Naive B cell (primary cell): ENCODE measurements at places on chromosomes 5 and 9. TPM values are rescaled to one million over a fixed set of nuclear protein-coding genes. Genes with fewer than 3 reads are reported as not detected.

The SLIT3 gene
- polyA plus RNA-seq, result not detected

The ROPN1L gene
- polyA plus RNA-seq, result not detected

The SH3GL2 gene
- not detected for polyA plus RNA-seq

The ANKRD34B gene
- polyA plus RNA-seq, result not detected

The PCDHB7 gene
- not detected for polyA plus RNA-seq

The VCP gene
- 122 TPM for polyA plus RNA-seq

- peaks cover 7% of the 10 kb centered on the region for H3K4me1 ChIP-seq
- H3K36me3 ChIP-seq, result no peaks in the 10 kb centered on the region
- peaks cover 3% of the 10 kb centered on the region for H3K27me3 ChIP-seq
- no peak overlapping the region for H3K27ac ChIP-seq
- no peak overlapping the region for H3K4me3 ChIP-seq
Measured at GRCh38 chr5:71996789-71997188, 110.5 kb upstream of the MAP1B start.

GRCh38 chr5:130068101-130068500 lies 163.8 kb downstream of the CHSY3 start:
- no peaks in the 10 kb centered on the region for H3K27me3 ChIP-seq
- no peaks in the 10 kb centered on the region for H3K4me1 ChIP-seq
- no peak overlapping the region for H3K4me3 ChIP-seq
- H3K36me3 ChIP-seq, result no peaks in the 10 kb centered on the region

DNA sequence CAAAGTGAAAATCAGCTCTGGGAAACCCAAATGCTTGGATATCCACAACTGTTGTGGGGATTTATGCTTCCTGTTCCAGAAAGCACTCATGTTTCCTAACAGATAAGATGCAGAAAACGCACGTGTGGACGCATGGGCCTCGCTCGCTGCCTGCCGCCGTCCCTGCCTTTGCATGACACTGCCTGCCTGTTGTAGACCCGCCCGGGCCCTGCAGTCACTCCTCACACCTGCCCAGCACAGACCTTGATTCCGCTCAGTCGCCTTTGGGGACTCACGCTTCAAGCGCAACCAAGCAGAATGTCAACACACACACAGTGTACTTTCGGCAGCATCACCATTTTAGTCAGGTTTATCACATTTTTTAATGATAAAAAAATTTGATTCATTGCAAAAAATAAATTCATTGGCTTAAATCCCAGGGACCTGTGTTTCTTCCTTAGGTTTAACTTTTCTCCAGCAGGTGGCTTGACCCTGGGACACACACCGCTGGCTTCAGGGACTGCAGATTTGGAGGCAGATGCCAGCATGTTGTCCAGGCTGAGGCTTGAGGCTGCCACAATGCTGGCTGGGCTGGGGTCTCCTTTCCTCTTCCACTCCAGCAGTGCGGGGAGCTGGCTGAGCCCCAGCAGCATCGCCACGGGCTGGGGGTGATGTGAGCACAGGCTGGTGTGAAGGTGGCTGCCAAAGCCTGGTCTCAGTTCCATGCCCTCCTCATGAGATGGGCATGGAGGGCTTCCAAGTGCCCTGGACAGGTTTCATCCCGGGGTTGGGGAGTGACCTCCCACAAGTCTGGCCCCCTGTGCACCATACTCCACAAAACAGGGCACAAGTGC lies 416.9 kb upstream of the IRX4 start:
- no peak overlapping the region for H3K4me3 ChIP-seq
- H3K27me3 ChIP-seq, result peaks cover 11% of the 10 kb centered on the region
- no peaks in the 10 kb centered on the region for H3K36me3 ChIP-seq
- no peaks in the 10 kb centered on the region for H3K4me1 ChIP-seq

DNA sequence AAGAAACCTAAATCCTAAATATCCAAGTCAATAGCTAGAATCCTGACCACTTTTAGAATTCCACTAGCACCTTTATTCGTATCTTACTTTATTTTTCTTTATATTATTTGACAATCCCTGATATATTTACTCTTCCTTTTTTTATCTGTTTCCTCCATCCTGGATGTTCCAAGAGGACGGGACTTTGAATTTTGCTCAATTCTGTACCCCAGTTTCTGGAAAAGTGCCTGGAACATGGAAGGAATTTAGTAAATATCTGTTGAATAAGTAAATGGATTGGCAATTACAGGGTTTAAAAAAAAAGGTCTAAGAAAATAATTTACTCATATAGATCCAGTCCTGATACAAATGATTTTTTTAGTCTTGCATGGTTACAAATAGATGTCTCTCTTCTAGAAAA lies 1.2 kb upstream of the NIPSNAP3A start:
- H3K27me3 ChIP-seq, result no peaks in the 10 kb centered on the region
- H3K27ac ChIP-seq, result peak overlapping the region; percentile 53
- peaks cover 27% of the 10 kb centered on the region for H3K4me1 ChIP-seq
- H3K4me3 ChIP-seq, result peak overlapping the region; percentile 95
- DNase-seq, result no peak

DNA sequence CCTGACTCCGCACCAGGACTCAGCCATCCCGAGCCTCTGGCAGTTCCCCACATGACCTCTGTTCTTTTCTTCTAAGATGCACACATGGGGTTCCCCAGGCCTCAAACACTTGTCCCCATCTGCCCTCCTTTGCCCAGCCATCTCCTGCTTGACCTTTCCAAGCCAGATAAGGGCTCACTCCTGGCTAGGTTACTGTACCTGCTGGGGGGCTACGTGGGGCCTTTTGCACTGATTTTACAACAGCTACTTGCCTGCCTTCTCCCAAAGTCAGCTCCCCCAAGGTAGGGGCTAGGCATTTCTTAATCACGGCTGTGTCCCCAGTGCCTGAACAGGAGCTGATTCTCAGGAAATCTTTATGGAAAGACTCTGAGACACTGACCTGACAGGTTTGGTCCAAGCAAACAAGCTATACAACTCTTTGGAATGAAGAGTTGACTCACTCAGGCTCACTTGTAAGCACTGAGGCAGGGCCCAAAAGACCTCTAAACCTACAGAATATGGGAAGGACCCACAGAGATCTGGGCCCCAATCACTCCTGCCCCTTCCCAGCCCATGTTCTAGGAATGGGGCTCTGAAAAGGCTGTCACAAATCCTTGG lies 2.5 kb downstream of the MACROH2A1 start:
- peaks cover 9% of the 10 kb centered on the region for H3K36me3 ChIP-seq
- DNase-seq, result no peak
- peaks cover 51% of the 10 kb centered on the region for H3K4me1 ChIP-seq
- no peaks in the 10 kb centered on the region for H3K27me3 ChIP-seq

- H3K27ac ChIP-seq, result peak overlapping the region; percentile 93
- H3K4me3 ChIP-seq, result no peak overlapping the region
- H3K27me3 ChIP-seq, result no peaks in the 10 kb centered on the region
- H3K36me3 ChIP-seq, result peaks cover 6% of the 10 kb centered on the region
- H3K4me1 ChIP-seq, result peaks cover 18% of the 10 kb centered on the region
- DNase-seq, result no peak
Measured at GRCh38 chr5:139065306-139065705, 132.9 kb downstream of the SIL1 start.

DNA sequence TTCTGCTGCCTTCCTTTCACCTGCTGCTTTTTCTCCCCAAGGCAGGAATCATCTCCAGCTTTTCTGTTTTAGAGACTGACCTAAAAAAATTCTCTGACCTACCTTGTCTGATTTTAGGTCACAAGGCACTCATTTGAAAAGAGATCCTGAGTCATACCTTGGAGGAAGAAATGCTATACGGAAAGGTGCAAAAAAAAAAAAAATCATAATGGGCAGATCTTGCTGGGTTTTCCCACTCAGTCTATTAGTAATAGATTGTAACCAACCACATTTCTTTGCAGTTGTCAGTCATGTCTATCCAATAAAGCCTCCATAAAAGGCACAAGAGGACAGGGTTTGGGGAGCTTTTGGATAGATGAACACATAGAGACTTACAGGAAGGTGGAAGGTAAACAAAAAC lies 70.0 kb downstream of the MTREX start:
- no peaks in the 10 kb centered on the region for H3K4me1 ChIP-seq
- H3K36me3 ChIP-seq, result peaks cover 52% of the 10 kb centered on the region
- no peak overlapping the region for H3K4me3 ChIP-seq
- DNase-seq, result no peak
- H3K27ac ChIP-seq, result no peak overlapping the region

GRCh38 chr5:67963789-67964519 lies 251.6 kb upstream of the PIK3R1 start:
- H3K27me3 ChIP-seq, result peaks cover 4% of the 10 kb centered on the region
- no peak overlapping the region for H3K4me3 ChIP-seq
- H3K36me3 ChIP-seq, result no peaks in the 10 kb centered on the region
- no peak overlapping the region for H3K27ac ChIP-seq
- H3K4me1 ChIP-seq, result no peaks in the 10 kb centered on the region
- no peak for DNase-seq

DNA sequence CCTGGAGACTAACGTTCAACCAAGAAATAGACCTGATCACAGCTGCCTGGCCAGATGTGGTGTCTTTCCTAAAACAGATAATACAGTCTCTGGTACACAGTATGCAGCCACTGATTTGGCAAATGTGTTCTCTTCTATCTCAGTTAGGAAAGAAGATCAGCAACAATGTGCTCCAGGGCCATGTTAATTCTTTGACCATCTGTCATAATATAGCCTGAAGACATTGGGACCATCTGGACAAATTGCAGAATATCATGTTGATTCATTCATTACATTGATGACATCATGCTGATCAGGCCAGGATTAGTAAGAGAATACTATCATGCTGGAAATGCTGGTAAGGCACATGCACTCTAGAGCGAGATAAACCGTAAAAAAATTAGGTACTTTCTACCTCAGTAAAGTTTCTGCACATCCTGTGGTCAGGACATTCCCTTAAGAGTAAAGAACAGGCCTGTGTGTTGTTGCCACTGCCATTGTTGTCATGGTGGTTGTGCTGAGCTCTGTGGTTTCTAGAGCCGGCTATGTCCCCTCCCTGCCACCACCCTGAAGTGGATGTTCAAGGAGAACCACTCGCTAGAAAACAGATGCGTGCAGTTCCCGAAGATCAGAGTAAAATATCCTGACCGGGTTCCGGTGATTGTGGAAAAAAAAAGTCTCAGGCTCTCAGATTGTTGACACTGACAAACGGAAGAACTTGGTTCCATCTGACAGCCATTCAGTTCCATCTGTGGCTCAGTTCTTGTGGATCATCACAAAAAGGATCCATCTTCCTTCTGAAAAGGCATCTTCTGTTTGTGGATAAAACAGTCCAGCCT lies 6.4 kb upstream of the JMY start:
- no peak overlapping the region for H3K4me3 ChIP-seq
- no peak for DNase-seq
- no peaks in the 10 kb centered on the region for H3K27me3 ChIP-seq
- H3K36me3 ChIP-seq, result no peaks in the 10 kb centered on the region

DNA sequence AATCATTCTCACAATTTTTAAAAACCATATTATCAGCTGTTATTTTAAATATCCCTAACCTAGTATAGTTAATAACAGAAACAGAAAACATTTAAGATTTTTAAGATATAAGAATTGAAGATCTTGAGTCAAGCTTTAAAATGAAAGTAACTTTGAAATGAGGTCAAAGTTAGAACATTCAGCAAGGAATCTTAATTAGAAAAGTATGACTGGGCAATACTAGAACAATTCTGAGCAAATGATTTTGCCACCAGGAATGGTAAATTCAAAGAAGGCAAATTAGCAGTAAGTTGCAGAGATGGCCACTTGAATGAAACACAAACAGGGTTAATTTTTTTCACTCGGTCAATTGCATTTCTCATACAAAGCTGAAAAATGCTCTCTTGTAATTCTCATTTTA lies 117.9 kb downstream of the NXNL2 start:
- peaks cover 15% of the 10 kb centered on the region for H3K27me3 ChIP-seq
- no peaks in the 10 kb centered on the region for H3K36me3 ChIP-seq
- no peak overlapping the region for H3K4me3 ChIP-seq
- no peaks in the 10 kb centered on the region for H3K4me1 ChIP-seq
- no peak for DNase-seq

DNA sequence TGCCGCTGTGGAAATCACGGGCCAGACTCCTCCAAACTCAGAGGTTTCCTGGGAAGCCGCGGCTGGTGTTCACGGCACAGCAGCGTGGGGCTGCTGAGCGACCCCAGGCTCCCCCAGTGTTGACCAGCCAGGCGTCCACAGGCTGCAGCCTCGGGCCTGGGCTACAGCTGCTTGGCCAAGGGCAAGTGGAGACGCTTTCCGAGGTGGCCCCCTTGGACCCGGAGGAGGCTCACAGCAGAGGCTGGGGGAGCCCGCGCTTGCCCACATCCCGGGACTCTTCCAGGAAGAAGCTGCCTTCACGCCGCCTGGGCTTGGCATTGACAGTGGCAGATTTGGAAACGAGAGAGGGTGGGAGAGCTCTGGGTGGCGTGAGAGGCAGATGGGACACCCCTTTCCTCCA lies 53.1 kb upstream of the FCN2 start:
- no peaks in the 10 kb centered on the region for H3K27me3 ChIP-seq
- H3K36me3 ChIP-seq, result no peaks in the 10 kb centered on the region
- H3K4me3 ChIP-seq, result no peak overlapping the region

- no peaks in the 10 kb centered on the region for H3K4me1 ChIP-seq
- H3K27ac ChIP-seq, result no peak overlapping the region
- no peak for DNase-seq
- H3K27me3 ChIP-seq, result no peaks in the 10 kb centered on the region
- H3K4me3 ChIP-seq, result no peak overlapping the region
Measured at GRCh38 chr5:17022296-17022695, 86.2 kb upstream of the MYO10 start.

DNA sequence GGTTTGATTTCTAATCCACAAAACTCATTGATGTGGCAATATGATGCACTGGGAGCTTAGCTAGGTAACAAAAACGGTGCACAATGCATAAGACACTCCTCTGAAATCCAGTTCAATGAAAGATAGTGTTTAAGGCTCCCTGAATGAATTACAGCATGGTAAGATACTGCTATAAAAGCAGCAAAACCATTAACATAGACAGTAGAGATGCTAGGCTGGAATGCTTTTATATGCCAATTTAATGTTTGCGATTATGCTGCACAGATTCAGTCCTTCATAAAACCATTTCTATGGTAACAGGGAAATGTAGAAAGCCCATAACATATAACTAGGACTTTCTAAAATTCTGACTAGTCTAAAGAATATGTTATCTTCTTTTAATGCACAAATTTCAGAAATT lies 180.8 kb upstream of the NUDT12 start:
- no peaks in the 10 kb centered on the region for H3K4me1 ChIP-seq
- H3K36me3 ChIP-seq, result no peaks in the 10 kb centered on the region
- DNase-seq, result no peak
- H3K27ac ChIP-seq, result no peak overlapping the region
